ENCODE measurements at places on chromosomes 1 and 21.

GRCh38 chr1:235644693-235645305 lies 4.8 kb downstream of the GNG4 start:
- no peak overlapping the region for H3K4me3 ChIP-seq
- H3K36me3 ChIP-seq = no peaks in the 10 kb centered on the region
- H3K4me1 ChIP-seq = peaks cover 7% of the 10 kb centered on the region
- H3K27ac ChIP-seq = no peak overlapping the region

DNA sequence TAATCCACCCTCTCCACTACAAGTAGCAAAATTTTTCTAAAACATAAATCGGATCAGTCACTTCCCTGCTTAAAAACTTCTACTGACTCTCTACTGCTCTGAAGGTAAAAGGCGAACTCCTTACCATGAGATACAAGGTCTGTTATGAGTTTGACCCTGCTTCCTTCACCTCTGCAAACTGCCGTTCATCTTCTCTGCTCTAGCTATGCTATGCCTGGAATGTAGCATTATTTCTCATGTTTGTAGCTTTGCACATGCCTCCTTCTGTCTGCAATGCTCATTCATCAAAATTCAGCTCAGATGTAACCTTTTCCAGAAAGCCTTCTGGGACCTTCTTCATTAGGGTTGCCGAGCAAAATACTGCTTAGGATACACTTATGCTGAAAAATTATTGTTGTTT lies 30.8 kb downstream of the RPL5 start:
- H3K4me1 ChIP-seq = peaks cover 6% of the 10 kb centered on the region
- H3K4me3 ChIP-seq = no peak overlapping the region
- H3K27me3 ChIP-seq = no peaks in the 10 kb centered on the region
- no peak overlapping the region for H3K27ac ChIP-seq
- no peaks in the 10 kb centered on the region for H3K36me3 ChIP-seq

- DNase-seq = no peak
- H3K4me1 ChIP-seq = no peaks in the 10 kb centered on the region
- H3K27ac ChIP-seq = no peak overlapping the region
- H3K4me3 ChIP-seq = no peak overlapping the region
- no peaks in the 10 kb centered on the region for H3K36me3 ChIP-seq
Measured at GRCh38 chr1:66208632-66209031, 325.3 kb upstream of the SGIP1 start.

GRCh38 chr1:43582162-43582566 lies 51.5 kb downstream of the PTPRF start:
- H3K27ac ChIP-seq = peak overlapping the region; percentile 73
- peaks cover 14% of the 10 kb centered on the region for H3K4me1 ChIP-seq
- no peak overlapping the region for H3K4me3 ChIP-seq
- DNase-seq = peak; percentile 96
- no peaks in the 10 kb centered on the region for H3K27me3 ChIP-seq
- H3K36me3 ChIP-seq = peaks cover 6% of the 10 kb centered on the region

DNA sequence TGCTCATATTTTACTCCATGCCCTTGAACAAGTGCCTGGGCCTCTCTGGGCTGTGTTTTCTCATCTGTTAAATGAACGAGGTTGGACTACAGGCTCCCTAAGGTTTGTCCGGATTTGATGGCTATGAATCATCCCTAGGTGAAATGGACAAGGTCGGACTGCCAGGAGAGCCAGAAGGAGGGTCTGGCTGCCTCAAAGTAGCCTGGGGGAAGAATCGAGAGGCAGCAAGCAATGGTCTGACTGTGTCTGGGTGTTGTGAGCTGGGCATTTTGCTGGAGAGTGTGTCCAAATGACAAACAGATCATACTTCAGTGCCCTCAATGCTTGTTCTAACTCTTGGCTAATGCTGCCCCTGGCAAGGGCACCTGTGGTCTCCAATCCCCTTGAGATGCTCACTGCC lies 730.9 kb downstream of the PTPRU start:
- H3K4me1 ChIP-seq = peaks cover 4% of the 10 kb centered on the region
- H3K4me3 ChIP-seq = no peak overlapping the region
- no peak for DNase-seq

DNA sequence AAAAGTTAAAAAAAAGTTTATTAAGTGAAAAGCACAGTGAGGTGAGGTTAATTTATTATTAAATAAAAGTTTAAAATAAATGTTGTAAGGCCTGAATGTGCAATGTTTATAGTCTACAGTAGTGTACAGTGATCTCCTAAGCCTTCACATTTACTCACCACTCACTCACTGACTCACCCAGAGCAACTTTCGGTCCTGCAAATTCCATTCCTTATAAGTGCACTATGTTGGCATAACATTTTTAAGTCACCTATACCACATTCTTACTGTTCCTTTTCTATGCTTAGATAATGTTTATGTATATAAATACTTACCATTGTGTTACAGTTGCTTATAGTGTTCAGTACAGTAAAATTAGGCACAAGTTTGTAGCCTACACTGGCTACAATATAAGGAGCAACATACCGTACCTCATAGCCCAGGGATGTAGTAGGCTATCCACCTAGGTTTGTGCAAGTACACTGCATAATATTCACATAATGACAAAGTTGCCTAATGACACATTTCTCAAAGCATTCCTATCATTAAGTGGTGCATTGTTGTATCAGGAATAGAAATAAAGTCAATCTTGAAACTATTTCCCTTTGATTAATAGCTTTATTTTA lies 426.5 kb upstream of the BRINP3 start:
- peak; percentile 62 for DNase-seq
- no peaks in the 10 kb centered on the region for H3K4me1 ChIP-seq
- H3K36me3 ChIP-seq = no peaks in the 10 kb centered on the region
- H3K27ac ChIP-seq = no peak overlapping the region
- H3K4me3 ChIP-seq = no peak overlapping the region

GRCh38 chr1:192311281-192311680 lies 5.5 kb upstream of the RGS21 start:
- H3K4me1 ChIP-seq = no peaks in the 10 kb centered on the region
- H3K27ac ChIP-seq = no peak overlapping the region
- H3K36me3 ChIP-seq = no peaks in the 10 kb centered on the region
- H3K27me3 ChIP-seq = no peaks in the 10 kb centered on the region
- peak; percentile 34 for DNase-seq

DNA sequence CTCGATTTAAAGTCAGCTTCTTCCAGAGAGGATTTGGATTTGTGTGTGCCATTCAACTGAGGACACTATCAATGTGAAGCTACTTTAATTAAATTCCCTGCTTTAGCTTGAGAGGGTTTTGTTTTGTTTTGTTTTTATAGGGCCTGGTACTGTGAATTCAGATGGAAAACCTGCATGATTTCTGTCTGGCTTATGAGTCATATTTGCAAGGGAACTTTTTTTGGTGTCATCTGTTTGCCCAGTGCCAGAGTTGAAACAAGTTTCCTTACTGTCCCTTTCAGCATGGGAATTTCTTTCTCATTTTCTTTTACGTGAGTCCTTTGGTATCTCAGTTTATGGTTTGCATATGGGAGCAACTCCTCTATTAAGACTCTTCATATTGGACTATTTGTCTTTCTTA lies 194.6 kb downstream of the GREM2 start:
- H3K4me1 ChIP-seq = peaks cover 25% of the 10 kb centered on the region
- H3K4me3 ChIP-seq = no peak overlapping the region
- H3K36me3 ChIP-seq = no peaks in the 10 kb centered on the region

DNA sequence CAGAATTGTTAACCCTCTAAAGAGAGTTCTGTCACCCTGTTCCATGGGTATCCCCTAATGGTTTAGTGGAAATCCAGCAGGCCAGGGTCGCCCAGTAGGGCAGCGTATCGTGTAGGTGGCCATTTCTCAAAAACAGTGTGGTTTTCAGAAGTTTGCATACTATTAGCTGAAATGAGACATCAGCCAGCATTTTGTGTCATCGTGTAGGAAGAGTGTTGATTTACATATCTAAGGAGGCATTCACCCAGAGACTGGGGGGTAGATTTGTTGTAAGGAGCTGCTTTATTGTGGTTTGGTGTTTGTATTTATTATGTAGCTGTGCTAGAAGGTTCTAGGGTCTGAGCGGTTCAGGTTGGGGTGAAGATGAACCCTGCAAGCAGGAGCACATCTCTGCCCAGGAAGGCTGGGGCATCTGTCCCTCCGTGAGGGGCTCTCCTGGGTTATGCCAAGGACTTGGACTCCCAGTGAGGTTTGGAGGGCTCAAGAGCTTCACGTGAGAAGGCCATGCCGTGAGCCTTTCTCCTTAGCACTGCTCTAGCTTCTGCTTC lies 174.4 kb downstream of the PGBD5 start:
- DNase-seq = no peak
- H3K4me1 ChIP-seq = no peaks in the 10 kb centered on the region
- H3K36me3 ChIP-seq = peaks cover 70% of the 10 kb centered on the region

- H3K4me1 ChIP-seq = peaks cover 4% of the 10 kb centered on the region
- no peak overlapping the region for H3K27ac ChIP-seq
- H3K27me3 ChIP-seq = no peaks in the 10 kb centered on the region
Measured at GRCh38 chr1:24465638-24466037, 37.0 kb upstream of the RCAN3 start.

DNA sequence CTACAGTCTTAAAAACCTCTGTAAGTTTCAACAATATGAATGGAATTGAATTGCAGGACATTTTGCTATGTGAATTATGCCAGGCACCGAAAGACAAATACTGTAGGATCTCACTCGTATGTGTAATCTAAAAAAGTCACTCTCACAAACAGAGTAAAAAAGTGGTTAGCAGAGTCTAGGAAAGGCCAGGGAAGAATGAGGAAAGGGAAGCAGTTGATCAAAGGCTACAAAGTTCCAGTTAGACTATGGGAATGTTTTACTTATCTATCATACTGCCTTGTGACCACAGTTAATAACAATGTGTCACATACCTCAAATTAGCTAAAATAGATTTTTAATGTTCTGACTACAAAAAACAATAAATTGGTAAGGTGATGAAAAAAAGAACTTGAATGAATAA lies 565.4 kb upstream of the BRINP3 start:
- no peak overlapping the region for H3K27ac ChIP-seq
- no peaks in the 10 kb centered on the region for H3K4me1 ChIP-seq
- H3K36me3 ChIP-seq = no peaks in the 10 kb centered on the region
- no peaks in the 10 kb centered on the region for H3K27me3 ChIP-seq

DNA sequence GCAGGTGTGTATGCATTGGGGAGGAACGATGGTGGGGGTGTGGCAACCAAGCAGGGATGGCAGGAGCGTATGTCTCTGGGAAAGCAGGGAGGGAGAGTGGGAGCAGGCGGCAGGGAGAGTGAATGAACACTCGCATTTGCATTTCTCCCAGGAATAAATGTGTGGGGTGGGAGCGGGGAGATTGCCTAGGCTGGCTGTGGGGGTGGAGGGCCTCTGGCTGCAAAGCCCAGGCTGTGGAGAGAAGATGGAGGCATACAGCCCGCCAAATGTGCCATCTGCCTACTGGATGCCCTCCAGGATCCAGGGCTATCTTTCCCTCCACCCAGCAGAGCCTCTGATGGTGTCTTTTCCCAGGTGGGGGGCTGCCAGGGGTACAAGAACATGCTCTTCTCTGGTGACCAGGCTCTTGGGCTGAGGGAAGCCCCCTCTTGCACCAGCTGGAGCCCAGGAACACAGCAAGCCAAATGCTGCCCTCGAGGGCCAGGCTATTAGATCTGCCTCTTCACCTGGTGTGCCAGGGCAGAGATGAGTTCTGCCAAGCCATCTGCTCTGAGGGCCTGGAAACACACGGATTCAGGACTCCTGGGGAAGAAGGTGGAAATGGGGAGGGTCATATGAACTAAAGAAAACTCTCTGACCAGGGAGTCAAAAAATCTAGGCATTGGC lies 1.7 kb upstream of the OPTC start:
- DNase-seq = no peak
- no peaks in the 10 kb centered on the region for H3K36me3 ChIP-seq
- H3K27ac ChIP-seq = no peak overlapping the region

- H3K36me3 ChIP-seq = no peaks in the 10 kb centered on the region
- no peak overlapping the region for H3K4me3 ChIP-seq
- H3K4me1 ChIP-seq = no peaks in the 10 kb centered on the region
- no peaks in the 10 kb centered on the region for H3K27me3 ChIP-seq
- H3K27ac ChIP-seq = no peak overlapping the region
Measured at GRCh38 chr1:243407284-243408018, 151.6 kb downstream of the SDCCAG8 start.

- no peak for DNase-seq
- H3K27ac ChIP-seq = no peak overlapping the region
- no peaks in the 10 kb centered on the region for H3K27me3 ChIP-seq
- peaks cover 13% of the 10 kb centered on the region for H3K4me1 ChIP-seq
- no peaks in the 10 kb centered on the region for H3K36me3 ChIP-seq
Measured at GRCh38 chr1:210123383-210123782, 109.2 kb upstream of the SERTAD4 start.

GRCh38 chr1:59078070-59078800 lies 218.7 kb upstream of the FGGY start:
- H3K4me1 ChIP-seq = no peaks in the 10 kb centered on the region
- H3K4me3 ChIP-seq = no peak overlapping the region
- H3K27me3 ChIP-seq = no peaks in the 10 kb centered on the region
- H3K36me3 ChIP-seq = no peaks in the 10 kb centered on the region

DNA sequence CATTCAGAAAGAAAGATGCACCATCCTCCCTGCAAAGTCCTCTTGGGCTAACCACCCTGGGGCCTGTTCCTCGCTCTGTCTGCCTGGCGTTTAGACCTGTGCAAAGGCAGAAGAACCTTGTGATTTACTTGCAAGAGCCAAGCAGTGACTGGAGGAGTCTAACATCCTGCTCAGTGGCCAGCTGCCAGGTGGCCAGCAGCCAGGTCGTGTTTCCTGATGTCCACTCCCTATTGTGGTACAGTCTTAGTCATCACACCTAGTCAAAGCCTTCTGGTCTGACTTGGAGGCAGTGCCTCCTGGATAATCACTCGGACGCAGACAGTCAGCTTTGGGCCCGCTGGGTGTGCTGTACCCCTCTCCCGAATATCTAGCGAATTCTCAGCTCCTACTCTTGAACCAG lies 118.1 kb downstream of the PGBD5 start:
- peaks cover 19% of the 10 kb centered on the region for H3K4me1 ChIP-seq
- H3K27me3 ChIP-seq = peaks cover 5% of the 10 kb centered on the region
- H3K36me3 ChIP-seq = no peaks in the 10 kb centered on the region
- peak; percentile 100 for DNase-seq

GRCh38 chr1:116874733-116875249 lies 34.9 kb upstream of the PTGFRN start:
- H3K27ac ChIP-seq = no peak overlapping the region
- no peaks in the 10 kb centered on the region for H3K27me3 ChIP-seq
- no peak for DNase-seq

DNA sequence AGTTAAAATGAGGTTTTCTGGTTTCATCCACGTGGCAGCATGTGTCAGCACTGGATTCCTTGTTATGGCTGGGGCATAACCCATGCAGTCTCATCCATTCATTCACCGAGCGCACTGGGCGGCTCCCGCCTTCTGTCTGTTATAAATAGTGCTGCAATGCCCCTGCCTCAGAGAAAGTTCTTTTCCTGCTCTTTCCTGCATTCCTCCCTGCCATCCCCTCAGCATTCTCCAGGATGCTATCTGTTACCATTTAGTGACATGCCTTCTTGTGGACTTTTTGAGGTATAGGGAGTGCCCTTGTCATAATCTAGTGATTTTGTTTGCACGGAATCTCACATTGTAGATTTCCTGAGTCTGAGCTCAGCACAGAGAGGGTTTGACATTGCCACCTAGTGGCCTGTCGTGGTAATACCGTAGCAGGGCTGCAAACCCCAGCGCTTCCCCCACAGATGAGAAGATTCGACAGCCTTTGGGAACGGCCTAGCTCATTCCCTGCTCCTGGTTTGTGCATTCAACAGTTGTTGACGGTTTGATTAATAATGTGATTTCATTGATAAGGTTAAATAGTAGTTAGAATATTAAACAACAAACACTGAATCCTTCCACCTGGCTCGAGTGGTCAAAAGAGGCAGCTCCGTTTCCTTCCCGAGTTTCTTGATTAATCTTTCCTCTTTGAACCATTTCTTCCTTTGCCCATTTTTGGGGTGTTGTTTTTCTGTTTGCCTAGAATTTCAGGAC lies 46.3 kb downstream of the UMODL1 start:
- H3K27ac ChIP-seq = peak overlapping the region; percentile 60
- H3K27me3 ChIP-seq = no peaks in the 10 kb centered on the region
- peaks cover 59% of the 10 kb centered on the region for H3K4me1 ChIP-seq
- H3K4me3 ChIP-seq = peak overlapping the region; percentile 14
- H3K36me3 ChIP-seq = no peaks in the 10 kb centered on the region

Measured in PC-3 (cell line).